ACHN (cell line): ENCODE measurements at places on chromosomes 6 and 20.

DNA sequence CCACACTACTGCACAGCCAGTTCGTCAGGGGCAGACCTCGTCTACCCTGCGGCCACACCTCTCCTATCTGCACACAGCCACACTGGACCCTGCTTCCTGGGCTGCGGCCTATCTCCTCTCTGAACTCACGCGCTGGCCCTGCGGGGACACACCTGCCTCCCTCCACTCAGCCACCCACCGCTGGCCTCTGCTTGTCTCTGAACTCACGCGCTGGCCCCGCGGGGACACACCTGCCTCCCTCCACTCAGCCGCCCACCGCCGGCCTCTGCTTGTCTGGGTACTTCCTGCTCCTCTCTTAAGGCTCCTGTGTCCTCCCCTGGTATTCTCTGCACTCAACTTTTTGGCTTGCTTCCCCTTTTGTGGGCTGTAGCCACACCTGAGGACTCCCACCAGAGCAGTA lies 52.3 kb downstream of the HUS1B start:
- no peak for DNase-seq

DNA sequence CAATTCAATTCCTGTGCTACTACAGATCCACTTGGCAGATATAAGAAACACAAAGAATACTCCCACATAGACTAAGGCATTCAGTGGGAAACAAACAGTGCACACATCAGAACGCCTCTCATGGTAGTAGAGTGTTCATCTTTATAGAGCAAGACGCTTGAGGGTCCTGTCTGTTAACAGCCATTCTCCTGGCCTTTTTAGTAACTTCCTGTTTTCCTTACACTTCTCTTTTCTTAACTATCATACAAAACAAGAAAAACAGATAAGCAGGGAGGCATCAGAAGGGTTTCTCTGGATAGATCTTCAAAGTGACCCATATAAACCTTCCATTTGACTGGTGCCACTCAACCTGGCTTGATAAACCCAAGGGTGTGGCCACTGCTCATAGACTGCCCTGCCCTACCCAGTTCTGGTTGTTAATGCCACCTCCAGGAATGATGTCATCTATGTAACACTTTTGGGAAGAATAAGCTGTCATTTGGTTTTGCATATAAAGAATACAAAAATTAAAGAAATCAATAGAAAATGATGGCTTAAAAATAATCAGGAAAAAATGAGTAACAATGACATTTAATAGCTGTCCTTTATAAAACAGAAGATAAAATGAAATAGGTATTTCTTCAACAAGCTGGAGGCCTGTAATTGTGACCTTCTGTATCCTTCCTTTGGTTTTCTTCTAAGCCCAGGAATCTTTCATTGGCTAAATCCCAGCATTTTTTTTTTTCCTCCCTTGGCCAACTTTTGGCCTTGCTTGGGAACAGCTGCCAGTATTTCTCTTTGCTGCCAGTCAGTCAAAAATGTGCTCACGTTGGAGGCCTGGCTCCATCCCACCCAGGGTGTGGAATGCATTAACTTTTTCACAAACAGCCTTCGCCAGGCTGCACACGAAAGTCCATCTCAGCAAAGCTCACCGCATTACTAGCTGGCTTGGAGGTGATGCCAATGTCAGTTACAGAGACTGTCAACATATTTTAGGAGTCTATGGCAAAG lies 103.5 kb downstream of the GJA10 start:
- no peak for DNase-seq

DNA sequence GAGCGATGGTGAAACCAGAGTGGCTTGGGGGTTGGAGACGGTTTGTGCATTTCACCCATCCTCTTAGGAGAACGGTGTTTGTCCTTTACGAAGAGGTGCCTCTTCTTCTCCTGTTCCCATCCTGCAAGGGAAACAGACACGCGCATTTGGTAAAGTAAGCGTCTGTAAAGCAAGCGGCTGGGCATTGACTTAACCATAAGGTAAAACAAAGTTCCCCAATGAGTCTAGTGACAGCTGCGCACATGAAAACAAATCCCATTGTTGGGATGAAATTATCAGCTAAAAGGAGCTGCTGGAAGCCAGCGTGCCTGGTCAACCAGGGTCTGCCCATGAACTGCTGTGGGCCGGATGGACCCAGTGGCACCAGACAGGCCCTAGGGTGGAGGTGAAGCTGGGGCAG lies 5.8 kb downstream of the BHLHE23 start:
- DNase-seq, result no peak

GRCh38 chr20:584161-584970 lies 25.7 kb downstream of the TCF15 start:
- DNase-seq, result peak; percentile 20

- DNase-seq, result no peak
These were observed 50.8 kb downstream of the CNR1 start for GRCh38 chr6:88115307-88115706.

DNA sequence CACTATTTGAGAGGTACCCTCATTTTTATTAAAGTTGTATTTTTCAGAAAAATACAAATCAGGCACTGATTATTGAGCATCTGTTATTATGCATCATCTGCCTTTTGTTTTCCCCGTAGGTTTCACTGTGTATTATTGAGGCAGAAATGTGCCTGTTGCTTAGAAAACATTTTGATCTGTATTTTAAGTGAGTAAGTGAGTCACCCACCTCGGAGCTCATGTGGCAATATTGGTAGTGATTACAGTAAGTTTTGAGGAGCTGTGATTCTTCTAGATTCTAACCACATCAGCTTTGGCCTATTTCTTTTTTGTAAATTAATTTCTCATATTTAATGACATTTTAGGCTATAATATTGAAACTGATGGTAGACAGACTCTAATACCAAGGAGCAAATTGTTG lies 59.6 kb upstream of the LAMP5 start:
- no peak for DNase-seq

DNA sequence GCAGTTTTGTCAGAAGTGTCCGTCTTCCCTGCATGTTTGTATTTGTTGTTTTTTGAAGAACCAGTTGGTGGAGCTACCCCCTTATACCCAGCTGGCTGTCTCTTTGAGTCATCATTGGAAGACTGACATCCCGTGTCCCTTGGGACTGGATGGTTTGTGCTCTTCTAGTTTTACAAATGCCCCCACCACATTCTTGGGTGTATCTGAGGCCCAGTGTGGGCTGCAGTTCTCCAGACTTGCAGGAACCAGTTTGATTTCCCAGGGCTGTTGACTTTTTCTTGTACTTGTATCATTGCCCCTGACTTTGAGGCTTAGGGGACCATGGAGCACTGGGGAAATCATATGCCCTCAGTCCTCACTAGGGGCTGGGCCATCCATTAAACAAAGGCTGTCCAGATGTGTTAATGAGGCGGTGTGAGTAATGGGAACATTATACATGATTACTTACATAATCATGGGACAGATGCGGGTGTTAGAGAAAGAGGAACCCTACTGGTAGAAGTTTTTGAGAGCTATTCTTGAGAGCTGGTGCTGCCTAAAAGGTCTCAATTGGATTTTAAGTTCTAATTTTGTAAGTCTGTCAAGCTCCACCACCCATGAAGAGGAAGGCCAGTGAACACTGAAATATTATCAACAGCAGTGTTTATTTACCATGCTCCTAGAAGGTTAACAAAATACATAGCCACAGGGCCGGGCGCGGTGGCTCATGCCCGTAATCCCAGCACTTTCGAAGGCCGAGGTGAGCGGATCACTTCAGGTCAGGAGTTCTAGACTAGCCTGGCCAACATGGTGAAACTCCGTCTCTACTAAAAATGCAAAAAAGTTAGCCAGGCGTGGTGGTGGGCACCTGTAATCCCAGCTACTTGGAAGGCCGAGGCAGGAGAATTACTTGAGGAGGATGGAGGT lies 8.5 kb downstream of the JARID2 start:
- no peak for DNase-seq
